Stimulated activated CD8-positive, alpha-beta memory T cell treated with anti-CD3 and anti-CD28 coated beads, Interleukin-15, amount 100 ng/mL, for 1 hour (primary cell): ENCODE measurements at places on chromosomes 6 and 20.

GRCh38 chr6:112683926-112684325 lies 336.8 kb downstream of the RFPL4B start:
- DNase-seq = no peak

- DNase-seq = no peak
Observed at GRCh38 chr6:74458536-74458935, 747.3 kb downstream of the COL12A1 start.

GRCh38 chr6:125192610-125192930 lies 39.0 kb downstream of the TPD52L1 start:
- no peak for DNase-seq

DNA sequence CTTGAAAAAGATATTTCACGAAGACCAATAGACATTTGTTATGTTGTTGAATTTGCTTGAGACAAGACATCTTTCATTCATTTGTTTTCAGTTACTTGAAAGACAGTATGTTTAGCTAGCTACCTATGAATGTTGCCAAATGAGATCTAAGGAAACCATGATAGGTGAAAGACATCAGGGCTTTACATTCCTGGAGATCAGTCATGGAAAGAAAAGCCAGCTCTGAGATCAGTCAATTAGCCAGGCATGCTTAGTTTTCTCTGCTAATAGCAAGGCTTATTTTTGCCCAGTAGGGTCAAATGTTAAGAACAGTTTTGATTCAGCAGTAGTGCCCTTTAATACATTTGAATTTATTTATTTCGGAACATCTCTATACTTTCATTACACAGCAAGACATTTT lies 116.5 kb upstream of the EDN1 start:
- DNase-seq = no peak
